ENCODE measurements at places on chromosomes 7 and 10.

DNA sequence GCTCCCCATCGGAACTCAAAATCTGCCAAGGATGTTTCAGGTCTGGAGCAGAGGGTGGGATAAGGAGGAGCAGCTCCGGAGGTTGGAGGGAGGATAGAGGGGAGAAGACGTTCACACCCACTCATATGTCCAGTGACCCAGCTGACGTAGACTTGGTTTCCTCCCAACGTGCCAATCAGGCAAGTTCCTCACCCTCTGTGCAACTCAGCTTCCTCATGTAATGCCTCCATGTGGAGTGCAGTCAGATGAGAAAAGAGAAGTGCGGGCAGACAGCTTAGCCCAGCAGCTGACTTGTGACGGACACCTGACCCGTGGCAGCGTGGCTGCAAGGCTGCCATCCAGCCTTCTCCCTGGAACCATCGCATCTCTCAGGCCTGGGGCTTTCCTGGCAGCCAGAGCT, 86.8 kb downstream of the NPTX2 start:
- no peak for DNase-seq

DNA sequence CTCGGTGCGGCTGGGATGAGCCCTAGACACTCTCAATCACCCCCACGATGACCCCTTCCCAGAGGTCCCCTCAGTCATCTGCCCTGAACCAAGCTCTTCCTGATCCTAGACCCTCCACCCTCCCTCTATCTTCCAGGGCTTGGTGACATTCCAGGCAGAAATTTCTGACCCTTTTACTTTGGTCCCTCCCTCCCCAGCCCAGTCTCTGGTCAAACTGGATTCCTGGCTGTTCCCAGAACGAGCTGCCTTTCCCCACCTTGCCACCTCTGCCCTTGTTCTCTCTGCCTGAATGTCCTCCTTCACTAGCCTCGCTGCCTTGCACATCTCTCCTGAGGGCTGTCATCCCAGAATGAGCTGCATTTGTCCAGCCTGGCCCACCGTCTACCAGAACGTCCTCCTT, 1.3 kb upstream of the CLDN4 start:
- DNase-seq = no peak

DNA sequence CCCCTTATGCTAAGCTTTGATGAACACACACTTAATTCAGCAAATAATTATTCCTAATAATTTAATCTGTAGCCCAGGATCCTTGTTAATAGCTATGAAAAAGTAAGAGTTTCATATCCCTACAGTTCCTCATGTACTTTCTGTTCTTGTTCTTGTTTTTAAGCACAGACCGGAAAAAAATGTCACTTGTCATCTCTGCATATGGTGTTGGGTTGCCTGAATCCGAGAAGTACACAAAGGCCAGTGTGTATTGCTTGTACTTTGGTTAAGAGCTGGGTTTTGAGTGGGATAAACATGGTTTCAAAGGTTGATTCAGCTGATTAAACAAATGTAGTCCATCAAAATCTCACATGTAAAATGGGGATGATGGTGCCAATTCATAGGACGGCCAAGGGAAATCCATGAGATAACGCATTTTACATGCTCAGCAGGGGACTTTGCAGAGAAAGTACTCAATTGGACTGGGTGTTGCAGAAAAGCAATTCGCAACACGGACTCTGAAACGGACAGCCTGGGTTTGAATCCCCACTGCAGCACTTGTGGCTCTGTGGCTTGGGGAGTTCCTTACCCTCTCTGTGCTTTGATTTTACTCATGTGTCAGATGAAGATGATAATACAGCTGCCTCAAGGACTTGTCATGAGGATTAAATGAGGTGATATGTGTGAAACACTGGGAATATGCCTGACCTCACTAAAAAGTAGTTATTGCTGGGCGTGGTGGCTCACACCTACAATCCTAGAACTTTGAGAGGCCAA, 71.7 kb downstream of the MAP3K8 start:
- DNase-seq = no peak

DNA sequence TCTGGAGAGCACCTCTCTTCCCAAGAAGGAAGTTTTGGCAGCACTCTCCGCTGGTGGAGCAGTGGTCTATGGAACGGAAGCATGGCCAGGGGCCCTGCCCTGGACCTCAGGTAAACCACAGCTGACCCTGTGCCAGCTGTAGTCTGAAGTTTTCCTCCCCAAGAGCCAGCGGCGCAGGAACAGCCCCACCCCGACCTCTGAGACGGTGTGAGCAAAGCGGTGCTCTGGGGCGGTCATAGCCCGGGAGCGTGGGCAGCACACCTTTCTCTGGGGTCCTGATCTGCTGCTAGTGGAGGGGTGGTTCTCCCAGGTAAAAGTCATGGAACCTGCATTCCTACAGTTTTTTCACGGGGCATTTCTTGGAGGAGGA, 52.6 kb downstream of the TSPAN15 start:
- DNase-seq = no peak

DNA sequence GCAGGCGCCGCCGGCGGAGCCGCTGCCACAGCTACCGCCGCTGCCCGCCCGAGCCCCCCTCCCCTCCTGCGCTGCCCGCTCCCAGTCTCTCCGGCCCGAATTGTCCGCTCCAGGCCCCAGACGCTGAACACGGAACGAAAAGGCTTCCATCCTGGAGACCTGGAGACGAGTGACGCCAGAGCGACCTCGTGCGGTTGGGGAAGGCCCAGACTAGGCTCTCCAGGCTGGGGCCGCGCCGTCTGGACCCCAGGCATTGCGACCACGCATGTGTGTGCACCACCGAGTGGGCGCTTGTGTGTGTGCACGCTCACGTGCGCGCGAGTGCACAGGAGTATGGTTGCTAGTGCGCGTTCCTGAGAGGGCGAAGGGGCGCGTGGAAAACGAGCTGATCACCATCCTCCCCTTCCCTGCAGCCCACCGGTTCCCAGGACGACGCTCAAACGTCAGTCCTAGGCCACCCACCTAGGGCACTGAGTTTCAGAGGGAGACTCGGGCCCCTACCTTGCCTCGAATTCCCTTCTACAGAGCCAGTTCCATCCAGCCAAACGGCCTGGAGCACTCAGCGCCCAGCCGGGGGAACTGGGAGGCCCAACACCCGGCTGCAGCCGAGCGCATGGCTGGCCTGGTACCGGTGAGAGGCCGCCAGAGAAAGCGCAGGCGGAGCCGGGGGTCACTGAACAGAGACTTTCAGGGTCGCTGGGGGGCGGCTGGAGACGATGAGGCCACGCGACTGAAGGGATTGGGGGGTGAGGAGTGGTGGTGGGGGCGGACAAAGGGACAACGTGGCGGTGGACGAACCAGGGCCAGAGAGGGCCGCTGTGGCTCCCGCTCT, 11.6 kb downstream of the LBX1 start:
- no peak for DNase-seq

DNA sequence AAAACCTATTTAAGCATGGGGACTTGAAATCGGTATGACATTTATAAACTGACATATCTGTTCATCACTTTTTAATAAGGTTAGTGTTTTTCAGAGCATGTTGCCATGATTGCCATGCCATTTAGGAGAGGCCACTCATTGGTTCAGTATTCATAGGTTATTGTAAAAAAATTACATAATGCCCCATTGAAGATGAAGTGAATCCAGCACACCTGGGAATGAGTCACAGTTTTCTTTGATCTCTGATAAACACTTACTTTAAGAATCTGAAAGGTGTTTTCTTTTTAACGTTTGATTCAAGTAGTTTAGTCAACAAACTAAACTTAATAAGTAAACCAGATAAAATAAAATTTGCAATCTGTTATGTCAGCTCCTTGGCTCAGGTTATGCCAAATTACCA, 278.3 kb downstream of the ARL4A start:
- no peak for DNase-seq

DNA sequence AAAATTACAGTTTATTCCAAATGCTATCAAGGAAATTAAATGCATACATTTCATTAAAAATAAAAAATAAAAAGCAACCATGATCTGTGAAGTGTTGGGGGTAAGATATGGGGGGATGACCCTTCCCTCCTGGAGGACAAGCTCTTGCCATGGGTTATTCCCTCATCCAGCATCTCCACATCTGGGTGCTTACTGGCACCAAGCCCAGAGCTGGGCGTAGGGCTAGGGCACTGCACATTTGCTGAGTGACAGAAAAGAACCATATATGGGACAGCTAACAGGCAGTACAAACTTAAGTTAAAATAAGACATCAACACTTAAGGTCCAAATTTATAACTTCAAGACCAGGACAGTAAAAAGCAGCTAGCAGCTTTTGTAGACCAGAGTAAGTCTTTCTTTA, 10.2 kb downstream of the CCDC6 start:
- no peak for DNase-seq

- no peak for DNase-seq
Observed at GRCh38 chr10:12631787-12632562, 282.6 kb downstream of the CAMK1D start.

- DNase-seq = no peak
Observed at GRCh38 chr10:112447620-112447928, 559 bp downstream of the VTI1A start.

DNA sequence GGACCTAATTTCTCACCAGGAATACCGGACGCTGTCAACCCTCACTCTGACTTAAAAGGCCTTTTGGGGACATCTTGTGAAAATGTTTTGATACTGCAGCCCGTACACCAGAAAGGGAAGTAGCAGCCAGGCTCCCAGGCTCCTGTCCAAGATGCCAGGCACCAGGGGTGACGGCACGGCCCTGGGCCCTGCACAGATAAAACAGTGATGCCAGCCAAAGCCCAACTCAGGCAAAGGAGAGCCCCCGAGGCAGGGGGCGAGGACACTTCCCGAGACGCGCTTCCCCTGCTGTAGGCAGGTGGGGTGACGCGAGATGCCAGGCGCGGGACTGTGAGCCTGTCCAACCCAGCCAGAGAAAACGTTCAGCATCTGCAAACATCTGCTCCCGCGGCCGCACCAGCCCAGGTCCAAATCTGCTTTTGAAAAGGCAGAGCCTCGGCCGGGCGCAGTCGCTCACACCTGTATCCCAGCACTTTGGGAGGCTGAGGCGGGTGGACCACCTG, 15.7 kb downstream of the ZFAND2A start:
- DNase-seq = no peak

- DNase-seq = no peak
Observed at GRCh38 chr7:41628901-41629300, 74.0 kb downstream of the INHBA start.

GRCh38 chr7:14047709-14048399, 58.4 kb upstream of the ETV1 start:
- no peak for DNase-seq

- no peak for DNase-seq
Observed at GRCh38 chr7:70674571-70675010, 457.4 kb upstream of the GALNT17 start.

DNA sequence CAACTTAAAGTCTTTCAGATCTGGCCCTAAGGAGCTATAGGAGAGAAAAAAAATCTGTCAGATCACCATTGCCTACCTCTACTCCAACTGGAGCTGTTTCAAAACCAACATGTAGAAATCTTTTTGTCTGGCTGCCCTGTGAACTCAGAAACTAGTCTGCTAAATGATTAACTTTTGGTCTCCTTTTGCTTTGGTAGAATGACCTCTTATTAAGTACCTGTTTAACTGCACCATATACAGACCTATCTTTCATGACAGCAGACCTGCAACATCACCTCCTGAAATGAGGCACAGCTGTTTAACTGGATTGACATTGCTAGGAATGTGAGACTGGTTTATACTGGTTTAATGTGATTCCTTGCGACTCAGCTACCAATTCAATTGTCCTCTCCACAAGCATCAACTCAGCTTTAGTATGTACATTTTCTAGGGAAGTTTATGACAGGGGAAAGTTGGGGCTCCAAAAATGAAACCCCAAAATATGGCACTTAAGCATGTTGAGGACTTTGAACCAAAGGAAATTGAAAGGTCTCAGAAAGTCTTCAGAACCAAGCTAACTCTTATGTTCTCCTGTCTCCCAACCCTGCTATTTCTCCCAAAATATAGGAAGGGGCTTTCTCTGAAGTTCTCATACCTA, 1.8 kb downstream of the CYP3A43 start:
- DNase-seq = no peak

GRCh38 chr10:58414270-58415041, 29.2 kb downstream of the TFAM start:
- DNase-seq = no peak

- DNase-seq = no peak
Observed at GRCh38 chr10:93838278-93838677, 55.5 kb upstream of the SLC35G1 start.

DNA sequence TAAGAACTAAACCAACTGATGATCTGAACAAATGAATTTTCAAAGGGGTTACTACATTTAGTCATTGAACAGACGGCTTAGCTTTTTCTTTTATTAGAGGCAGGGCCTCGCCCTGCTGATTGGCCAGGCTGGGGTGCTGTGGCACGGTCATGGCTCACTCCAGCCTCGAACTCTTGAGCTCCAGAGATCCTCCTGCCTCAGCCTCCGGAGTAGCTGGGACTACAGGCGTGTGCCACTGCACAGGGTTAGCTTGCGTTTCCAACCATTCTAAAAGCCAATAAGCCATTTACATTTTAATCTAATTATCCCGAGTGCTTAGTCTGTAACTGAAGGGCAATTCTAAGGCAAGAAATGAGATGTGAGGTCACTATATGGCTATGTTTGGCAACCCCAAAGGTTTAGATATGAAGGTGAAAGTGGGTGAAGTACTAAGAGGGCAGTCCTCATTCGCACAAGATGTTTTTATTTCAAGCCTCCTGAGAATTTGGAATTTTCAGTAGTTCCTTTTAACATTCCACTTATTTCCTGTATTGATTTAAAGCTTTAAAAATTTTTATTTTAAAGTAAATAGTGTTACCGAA, 1.6 kb upstream of the CDK13 start:
- no peak for DNase-seq

DNA sequence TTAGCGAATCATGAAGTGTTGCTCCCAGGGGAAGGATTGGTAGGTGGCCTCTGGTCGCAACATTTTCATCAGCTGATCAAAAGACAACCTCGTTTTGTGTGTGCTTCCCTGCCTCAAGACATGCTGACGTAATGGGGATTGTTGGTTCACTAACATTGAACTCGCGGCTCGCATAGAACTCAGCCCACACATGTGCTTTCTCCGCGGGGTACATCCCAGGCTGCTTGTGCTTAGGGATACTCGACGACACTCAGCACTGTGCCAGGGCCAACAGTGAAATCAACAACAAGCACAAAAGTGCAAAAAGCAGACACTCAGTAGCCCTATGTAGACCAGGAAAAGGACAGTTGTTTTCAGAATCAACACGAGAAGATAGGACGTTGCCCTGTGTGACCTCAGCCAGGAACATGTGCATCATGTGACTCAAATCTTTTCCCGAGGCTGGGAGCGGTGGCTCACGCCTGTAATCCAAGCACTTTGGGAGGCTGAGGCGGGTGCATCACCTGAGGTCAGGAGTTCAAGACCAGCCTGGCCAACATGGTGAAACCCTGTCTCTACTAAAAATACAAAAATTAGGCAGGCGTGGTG, 20.8 kb downstream of the WIPI2 start:
- DNase-seq = no peak

Measured in activated CD8-positive, alpha-beta memory T cell treated with anti-CD3 and anti-CD28 coated beads for 1 hour (primary cell).